Fibroblast of skin of left biceps (primary cell): ENCODE measurements at places on chromosomes 7 and 10.

DNA sequence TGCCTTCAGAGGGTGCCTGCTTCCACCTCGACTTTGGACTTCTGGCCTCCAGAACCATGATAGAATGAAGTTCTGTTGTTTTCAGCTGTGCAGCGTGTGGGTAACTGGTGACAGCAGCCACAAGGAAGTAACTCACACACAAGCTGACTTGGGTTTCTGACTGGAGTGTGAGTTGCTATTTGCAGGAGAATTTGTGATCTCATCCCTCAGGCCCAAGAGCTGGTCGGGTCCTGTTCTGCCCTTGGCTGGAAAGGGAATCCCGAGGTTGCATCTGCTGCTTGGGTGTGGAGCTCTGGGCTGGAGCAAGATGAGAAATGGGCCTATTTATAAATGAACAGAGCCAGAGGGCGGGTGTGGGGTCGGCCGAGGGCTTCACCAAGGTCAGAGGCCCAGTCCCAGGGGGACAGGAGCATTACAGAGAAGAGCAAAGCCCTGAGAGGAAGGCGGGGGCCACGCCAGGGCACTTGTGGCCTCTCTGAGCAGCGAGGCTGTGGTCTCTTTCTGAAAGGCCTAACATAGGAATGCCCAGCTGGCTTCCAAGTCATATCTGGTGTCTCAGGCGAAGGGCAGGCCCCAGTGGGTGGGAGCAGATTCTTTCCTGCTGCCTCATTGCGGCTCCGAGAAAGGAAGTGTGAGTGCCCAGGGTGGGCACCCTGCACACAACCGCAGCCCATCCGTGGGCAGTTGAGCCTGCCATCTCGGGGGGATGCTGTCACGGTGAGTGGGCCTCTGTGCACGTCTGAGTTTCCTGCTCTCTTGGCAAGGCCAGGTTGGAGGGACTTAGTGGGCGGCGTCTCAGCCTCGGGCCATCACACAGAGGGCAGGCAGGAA lies 26.5 kb upstream of the C10orf71 start:
- DNase-seq: no peak

DNA sequence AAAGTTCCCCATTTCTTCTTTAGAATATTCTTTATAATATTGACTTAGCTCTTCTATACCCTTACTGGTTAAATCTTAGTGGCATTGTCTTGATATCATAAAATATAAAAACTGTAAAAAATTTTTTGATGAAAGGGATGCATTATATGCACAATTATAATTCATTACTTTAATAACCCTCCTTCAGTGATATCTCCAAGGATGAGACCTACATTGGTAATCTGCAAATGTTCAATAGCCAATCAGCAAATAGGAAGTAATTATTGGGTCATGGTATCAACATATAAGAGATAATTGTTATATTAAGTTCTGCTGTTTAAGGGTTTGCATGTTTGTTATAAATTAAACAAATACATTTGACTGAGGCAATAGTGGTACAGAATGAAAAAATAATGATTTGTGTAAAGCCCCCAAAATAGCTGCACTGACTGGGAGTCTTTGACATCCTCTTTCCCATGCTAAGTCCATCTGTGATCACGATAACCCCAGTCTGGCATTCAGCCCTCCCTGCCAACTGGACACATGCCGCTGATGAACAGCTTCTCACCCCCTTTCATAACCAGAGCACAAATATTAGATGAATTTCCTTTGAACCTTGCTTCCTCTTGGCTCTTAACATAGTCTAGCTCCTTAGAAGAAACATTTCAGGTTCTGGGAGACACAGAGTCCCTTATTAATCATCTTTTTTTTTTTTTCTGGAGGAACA lies 169.5 kb downstream of the CPED1 start:
- no peak for DNase-seq

DNA sequence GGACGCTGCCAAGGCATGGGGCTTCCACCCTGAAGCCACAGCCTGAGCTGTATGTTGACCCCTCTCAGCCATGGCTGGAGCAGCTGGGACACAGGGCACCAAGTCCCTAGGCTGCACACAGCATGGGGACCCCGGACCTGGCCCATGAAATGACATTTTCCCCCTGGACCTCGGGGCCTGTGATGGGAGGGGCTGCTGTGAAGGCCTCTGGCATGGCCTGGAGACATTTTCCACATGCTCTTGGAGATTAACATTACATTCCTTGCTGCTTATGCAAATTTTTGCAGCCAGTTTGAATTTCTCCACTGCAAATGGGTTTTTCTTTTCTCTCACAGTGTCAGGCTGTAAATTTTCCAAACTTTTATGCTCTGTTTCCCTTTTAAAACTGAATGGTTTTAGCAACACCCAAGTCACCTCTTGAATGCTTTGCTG lies 463.6 kb downstream of the ZWINT start:
- no peak for DNase-seq

GRCh38 chr7:103704701-103705100 lies 258.7 kb upstream of the SLC26A5 start:
- no peak for DNase-seq

GRCh38 chr7:4189131-4189570 lies 492.9 kb upstream of the FOXK1 start:
- no peak for DNase-seq

DNA sequence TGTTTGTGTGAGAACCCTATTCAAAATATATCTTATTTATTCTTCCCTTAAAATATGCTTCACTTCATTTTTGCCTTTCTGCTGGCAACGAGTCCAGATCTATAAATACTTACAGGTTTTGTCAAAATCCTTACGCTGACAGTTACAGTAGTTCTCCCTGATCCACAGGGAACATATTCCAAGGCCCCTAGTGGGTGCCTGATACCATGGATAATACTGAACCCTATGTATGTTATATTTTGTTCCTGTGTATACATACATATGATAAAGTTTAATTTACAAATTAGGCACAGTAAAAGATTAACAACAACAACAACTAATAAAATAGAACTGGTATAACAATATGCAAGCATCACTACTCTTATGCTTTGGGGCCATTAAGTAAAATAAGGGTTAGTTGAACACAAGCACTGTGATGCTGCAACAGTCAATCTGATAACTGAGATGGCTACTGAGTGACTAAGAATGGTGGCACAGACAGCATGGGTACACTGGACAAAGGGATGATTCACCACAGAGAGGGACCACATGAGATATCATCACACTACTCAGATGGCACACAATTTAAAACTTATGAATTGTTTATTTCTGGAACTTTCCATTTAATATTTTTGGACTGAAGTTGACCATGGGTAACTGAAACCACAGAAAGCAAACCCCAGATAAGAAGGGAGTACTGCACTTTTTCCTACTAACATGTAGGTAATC lies 29.4 kb upstream of the PCGF5 start:
- DNase-seq: no peak

DNA sequence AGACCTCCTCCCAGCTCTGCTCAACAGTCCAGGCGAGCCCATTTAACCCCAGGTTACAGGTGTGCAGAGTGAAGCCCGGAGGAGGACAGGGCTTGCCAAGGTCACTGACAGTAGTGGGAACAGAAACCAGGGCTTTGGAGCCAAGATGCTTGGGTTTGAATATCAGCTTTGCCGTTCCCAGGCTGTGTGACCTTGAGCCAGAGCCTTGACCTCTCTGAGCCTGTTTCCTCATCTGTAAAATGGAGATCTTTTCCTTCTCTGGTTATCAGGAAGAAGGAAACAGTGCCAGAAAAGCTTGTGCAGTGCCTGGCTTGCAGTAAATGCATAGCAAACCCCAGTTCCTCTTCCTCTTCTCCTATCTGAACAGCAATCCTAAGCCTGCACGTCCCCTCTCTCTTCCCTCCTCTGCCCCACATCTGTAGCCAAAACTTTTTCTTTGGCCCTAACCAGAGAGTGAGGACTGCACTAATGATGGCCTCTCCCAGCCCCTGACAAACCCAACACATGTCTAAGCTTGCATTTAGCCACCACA lies 21.4 kb upstream of the MLXIPL start:
- no peak for DNase-seq

- no peak for DNase-seq
These were observed 14.7 kb downstream of the CBLL1 start for GRCh38 chr7:107758667-107759066.

DNA sequence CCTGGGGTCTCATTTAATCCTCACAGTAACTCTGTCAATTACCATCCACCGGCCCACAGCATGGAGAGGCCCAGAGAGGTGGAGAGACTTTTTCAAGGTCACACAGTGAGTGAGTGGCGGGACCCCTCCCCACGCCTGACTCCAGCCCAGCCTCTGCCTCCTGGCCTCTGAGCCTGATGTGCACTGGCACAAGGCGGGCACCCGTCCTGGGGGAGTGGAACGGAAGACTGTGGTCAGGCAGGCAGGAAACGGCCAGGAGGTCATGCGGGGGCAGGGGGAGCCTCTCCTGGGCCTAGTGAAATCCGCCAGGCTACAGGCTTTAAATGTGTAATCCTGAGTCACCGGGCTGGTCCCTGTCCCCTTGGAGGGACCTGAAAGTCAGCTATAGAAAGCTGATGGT lies 32.2 kb downstream of the ZCCHC24 start:
- no peak for DNase-seq

DNA sequence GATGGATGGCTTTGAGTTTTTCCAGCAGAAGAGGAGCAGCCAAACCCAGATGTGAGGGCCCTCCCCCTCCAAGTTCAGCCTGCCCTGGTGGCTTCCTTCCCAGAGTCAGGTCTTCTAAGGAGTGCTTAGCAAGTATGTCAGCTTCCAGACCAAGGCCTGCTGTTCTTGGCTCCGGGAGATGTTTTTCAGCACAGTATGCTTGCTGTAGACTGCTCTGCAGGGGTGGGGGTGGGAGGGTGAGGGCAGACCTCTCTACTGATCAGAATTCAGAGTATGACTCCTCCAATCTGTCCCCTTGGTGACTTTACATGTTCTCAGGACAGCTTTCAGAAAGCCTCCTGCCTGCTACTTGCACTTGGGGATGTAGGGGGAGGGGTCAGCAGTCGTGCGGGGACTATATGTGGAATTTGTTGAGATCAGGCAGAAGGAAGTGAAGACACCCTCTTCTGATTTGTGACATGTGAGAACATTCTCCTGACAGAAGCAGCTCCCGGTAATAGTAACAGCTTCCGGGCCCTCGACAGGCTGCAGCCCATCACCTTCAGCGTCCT lies 516.4 kb upstream of the ZMIZ1 start:
- DNase-seq: peak; percentile 71

DNA sequence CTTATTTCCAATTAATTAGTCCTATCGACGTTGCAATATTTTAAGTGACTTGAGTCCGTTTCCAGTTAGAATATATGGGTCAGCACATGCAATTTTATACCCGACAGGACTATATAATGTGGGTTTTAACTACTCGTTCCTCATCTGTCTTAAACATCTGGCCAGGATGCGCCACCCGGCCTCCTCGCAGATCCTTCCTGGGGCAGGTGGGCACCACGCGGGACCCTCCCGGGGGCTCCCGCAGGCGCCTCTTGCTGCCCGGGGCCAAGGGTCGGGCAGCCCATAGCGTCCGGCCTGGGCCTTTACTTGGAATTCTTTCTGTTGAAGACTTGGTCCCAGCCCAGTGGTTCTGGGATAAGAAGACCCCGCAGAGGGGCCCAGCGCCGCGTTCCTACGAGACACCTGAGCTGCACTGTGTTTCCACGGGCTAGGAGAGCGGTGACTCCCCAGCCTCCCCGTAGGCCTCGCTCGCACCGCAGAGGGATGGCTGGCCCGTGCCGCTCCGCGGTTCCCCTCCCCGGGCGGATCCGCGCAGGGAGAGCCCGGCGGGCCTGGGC lies 10.1 kb upstream of the MNX1 start:
- no peak for DNase-seq

DNA sequence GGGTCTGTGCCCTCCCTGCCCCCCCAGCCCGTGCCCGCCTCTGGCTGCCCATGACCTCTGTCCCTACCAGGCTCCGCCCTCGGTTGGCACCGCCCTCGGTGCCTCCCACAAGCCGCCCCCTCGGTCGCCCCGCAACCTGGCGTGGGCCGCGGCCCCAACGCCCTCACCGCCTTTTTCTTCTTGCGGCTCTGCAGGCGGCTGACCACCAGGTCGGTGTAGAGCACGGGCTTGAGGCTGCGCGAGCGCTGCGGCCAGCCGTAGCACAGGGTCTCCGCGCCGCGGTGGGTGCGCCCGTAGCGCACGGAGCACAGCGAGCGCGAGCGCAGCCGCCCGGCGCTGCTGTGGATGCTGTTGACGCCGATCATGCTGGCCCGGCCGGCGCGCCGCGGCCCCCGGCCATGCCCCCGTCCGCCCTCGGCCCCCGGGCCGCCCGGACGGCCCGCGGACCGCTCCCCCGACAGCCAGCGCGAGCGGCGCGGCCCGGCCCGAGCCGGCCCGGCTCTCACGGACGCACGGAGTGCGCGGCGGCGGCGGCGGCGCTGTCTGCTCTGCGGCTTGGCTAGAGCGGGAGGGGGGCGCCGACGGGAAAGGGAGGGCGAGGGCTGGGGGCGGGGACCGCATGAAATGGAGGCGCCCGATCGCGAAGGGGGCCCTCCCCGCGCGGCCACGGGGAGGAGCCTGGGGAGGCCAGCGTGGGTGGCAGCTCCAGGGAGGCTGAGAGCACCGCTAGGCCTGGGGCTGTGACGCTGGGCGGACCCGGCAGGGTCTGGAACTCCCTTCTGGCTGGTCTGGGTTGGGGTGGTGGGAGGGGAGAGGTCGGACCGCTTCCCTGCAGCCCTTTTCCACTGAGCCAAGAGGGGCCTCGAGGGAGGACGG lies 9.6 kb downstream of the PSD start:
- DNase-seq: no peak

GRCh38 chr10:101000127-101000914 lies 713 bp downstream of the LZTS2 start:
- DNase-seq: no peak

GRCh38 chr7:632831-633210 lies 93.7 kb upstream of the DNAAF5 start:
- DNase-seq: no peak

- peak; percentile 44 for DNase-seq
These were observed 186.2 kb downstream of the MACC1 start for GRCh38 chr7:20030915-20031362.

DNA sequence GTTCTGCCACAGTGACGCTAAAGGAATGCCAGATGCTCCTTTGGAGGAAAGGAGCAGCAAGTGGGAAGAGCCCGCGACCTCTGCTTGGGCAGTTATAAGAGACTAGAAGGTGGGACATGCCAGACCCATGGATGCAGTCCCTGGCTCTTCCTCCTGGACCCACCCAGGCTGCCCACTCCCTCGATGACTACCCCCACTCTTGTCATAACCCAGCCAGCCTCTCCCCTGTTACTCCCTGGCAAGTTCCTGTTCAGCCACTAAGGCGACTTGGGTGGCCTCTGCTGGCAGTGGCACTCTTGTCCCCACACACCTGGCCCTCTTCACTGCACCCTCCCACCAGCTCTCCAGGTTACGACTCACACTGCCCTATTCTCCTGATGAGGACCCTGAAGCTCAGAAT lies 33.5 kb downstream of the COL13A1 start:
- DNase-seq: no peak

- no peak for DNase-seq
These were observed 317.8 kb downstream of the SH2D4B start for GRCh38 chr10:80855348-80855971.

GRCh38 chr7:36088966-36089365 lies 64.1 kb upstream of the EEPD1 start:
- no peak for DNase-seq
